ENCODE measurements at places on chromosomes 2 and 18.

GRCh38 chr2:68753318-68753717, 18.7 kb downstream of the ARHGAP25 start:
- H3K27me3 ChIP-seq = no peaks in the 10 kb centered on the region
- DNase-seq = no peak
- H3K27ac ChIP-seq = no peak overlapping the region
- H3K4me3 ChIP-seq = no peak overlapping the region

- H3K4me1 ChIP-seq = no peaks in the 10 kb centered on the region
- DNase-seq = no peak
- H3K4me3 ChIP-seq = no peak overlapping the region
- H3K27ac ChIP-seq = no peak overlapping the region
Measured at GRCh38 chr2:107525406-107525805, 301.3 kb upstream of the RGPD4 start.

DNA sequence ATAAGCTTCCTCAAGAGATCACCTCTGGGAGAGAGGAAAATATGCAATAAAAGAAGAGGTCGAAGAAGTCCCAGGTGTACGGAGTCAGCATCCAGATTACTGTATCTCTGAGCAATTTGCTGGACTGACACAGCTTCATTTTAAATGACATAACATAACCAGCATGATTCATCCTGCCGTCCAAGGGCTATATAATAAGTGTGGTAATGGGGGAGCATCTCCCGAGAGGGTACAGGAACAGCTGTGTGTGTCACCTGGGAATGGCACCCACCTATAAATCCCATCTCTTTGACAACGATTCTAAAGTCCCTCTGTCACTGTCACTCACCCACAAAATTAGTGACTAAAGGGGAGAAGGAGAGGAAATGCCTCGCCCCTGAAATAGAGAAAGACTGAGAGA, 19.3 kb upstream of the FZD7 start:
- DNase-seq = no peak
- no peaks in the 10 kb centered on the region for H3K36me3 ChIP-seq
- H3K27me3 ChIP-seq = no peaks in the 10 kb centered on the region
- no peak overlapping the region for H3K4me3 ChIP-seq

DNA sequence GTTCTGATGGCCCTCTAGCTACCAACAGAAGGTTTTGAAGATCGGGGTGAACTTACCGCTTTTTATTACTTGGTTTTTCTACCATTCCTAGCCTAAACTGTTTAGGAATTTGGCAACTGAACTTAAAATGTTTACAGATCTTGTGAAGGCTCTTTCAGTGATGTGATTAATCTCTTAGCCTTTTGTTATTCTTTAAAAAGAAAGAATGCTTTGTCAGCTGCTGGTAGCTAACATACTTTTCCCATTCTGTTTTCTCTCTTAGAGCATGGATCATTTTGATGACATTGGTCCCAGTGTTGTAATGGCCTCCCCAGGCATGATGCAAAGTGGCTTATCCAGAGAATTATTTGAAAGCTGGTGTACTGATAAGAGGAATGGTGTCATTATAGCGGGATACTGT, 18.1 kb downstream of the CPSF3 start:
- peaks cover 17% of the 10 kb centered on the region for H3K36me3 ChIP-seq
- no peak overlapping the region for H3K4me3 ChIP-seq
- no peak for DNase-seq
- no peak overlapping the region for H3K27ac ChIP-seq
- no peaks in the 10 kb centered on the region for H3K4me1 ChIP-seq
